Left ventricle myocardium inferior (tissue), 1 donor: ENCODE measurements at places on chromosomes 16 and 17. TPM values are rescaled to one million over a fixed set of nuclear protein-coding genes. Genes with fewer than 3 reads are reported as not detected.

Gene PYCARD
- total RNA-seq: 5.3 TPM

Gene RAI1
- 22.5 TPM for total RNA-seq

Gene EVPL
- not detected for total RNA-seq

Gene SLC25A11
- total RNA-seq: 219 TPM

Gene SENP3
- 29.5 TPM for total RNA-seq

- DNase-seq: no peak
These were observed 19.3 kb downstream of the CMTM3 start for GRCh38 chr16:66623755-66624154.

DNA sequence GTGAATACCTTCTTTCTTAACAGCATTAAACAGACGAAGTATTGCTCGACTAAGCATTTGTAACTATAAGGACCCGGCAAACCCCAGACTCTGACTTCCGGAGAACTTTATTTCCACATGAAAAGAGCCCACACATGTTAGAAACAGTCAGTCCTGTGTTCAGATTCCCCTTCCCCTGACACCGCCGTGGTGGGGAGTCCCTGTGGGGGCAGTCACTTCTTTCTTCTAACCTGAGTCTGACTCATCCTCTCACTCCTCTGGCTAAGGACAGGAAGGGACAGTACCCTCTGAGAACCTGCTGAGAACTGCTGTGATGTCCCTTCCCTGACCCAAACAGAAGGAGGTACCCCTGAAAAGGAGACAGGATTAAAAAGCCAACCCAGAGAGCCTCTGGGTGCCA lies 165.1 kb downstream of the XYLT1 start:
- no peak for DNase-seq

DNA sequence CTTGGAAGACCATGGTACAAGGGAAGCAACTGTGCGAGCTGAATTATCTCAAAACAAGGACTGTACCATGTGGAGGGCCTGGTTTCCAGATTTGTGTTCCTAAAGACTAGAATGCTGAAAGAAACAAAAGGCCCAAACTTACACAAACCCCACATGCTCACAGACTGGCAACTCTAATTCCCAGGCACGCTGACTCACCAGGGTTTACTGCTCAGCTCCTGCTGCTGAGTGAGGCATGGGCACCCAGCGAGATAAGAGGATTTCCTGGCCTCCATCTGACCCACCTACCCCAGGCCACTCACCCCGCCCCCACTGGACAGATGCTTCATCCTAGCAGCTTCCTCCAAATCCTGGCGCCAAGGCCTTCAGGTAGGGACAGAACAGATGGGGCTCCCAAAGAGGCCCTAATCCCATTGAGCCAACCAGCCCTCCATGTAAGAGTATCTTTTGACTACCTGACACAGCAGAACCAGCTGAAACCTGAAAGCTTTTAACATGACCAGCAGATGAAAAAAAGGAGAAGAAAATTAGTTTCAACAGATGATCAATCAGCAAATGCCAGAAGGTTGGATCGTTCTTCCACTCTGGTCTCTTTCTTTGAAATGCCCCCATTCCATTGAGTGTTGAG lies 33.9 kb downstream of the DCUN1D3 start:
- no peak for DNase-seq

- DNase-seq: no peak
These were observed 4.3 kb downstream of the C16orf74 start for GRCh38 chr16:85746460-85747215.

- DNase-seq: no peak
These were observed 158.6 kb downstream of the CYLD start for GRCh38 chr16:50900391-50900942.

GRCh38 chr16:87982581-87983041 lies 31.4 kb downstream of the BANP start:
- no peak for DNase-seq

DNA sequence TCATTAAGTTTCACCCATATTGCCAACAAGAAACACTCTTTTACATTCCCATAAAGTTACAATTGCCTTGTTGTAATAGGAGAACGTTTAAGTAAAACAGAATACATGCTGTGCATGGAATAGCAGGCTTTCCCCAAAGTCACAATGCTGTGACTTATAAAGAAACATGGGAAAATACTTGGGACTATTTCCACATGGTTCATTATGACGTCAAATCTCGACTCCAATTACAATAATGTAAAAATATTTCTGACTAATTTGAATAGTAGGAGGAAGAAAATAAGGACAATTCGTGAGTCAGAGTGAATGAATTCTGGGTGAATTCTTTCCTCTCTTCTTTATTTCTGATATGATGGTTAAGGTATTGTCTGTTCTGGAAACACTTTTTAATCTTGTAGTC lies 52.8 kb downstream of the CDH11 start:
- DNase-seq: no peak

DNA sequence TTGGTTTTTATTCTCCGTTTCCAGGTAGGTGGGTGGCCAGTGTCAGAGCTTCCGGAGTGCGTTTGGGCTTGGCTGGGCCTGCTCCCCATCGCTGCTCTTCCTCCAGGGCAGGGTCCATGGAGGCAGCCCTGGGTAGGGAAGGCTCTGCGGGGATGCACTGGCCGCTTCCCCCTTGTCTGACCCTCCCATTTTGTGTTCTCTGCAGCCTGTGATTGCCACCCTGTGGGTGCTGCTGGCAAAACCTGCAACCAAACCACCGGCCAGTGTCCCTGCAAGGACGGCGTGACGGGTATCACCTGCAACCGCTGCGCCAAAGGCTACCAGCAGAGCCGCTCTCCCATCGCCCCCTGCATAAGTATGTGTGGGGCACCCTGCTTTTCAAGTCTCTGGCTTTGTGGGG lies 158.3 kb downstream of the NTN1 start:
- no peak for DNase-seq

GRCh38 chr17:55343900-55344513 lies 77.6 kb downstream of the MMD start:
- no peak for DNase-seq
